ENCODE measurements at places on chromosomes 3 and 15. TPM values are rescaled to one million over a fixed set of nuclear protein-coding genes. Genes with fewer than 3 reads are reported as not detected.

The RTP4 gene
- not detected for total RNA-seq

The CGNL1 gene
- total RNA-seq: 8.3 TPM

The ZMYND10 gene
- total RNA-seq: 0.23 TPM

DNA sequence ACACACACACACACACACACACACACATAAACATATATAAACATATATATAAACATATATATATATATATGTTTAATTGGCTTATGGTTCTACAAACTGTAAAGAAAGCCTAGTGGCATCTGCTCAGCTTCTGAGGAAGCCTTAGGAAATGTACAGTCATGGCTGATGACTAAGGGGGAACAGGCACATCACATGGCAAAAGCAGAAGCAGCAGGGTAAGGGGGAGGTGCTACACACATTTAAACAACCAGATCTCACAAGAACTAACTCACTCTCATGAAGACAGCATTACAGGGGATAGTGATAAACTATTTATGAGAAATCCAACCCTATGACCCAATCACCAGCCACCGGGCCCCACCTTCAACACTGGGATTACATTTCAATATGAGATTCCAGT lies 922.9 kb downstream of the SI start:
- DNase-seq: no peak
- no peak overlapping the region for H3K4me3 ChIP-seq
- H3K27me3 ChIP-seq: no peaks in the 10 kb centered on the region
- no peak overlapping the region for H3K27ac ChIP-seq
- no peaks in the 10 kb centered on the region for H3K4me1 ChIP-seq
- H3K36me3 ChIP-seq: no peaks in the 10 kb centered on the region

GRCh38 chr3:30539772-30540171 lies 66.6 kb upstream of the TGFBR2 start:
- H3K4me3 ChIP-seq: no peak overlapping the region
- no peaks in the 10 kb centered on the region for H3K27me3 ChIP-seq
- no peak overlapping the region for H3K27ac ChIP-seq
- DNase-seq: no peak

- no peak overlapping the region for H3K4me3 ChIP-seq
- H3K36me3 ChIP-seq: no peaks in the 10 kb centered on the region
- DNase-seq: no peak
- peaks cover 2% of the 10 kb centered on the region for H3K27me3 ChIP-seq
These were observed 51.5 kb downstream of the ISG20 start for GRCh38 chr15:88690331-88690730.
